CD4-positive, alpha-beta T cell treated with Interleukin-15 for 4 hours (primary cell): ENCODE measurements at places on chromosomes 1 and 21.

DNA sequence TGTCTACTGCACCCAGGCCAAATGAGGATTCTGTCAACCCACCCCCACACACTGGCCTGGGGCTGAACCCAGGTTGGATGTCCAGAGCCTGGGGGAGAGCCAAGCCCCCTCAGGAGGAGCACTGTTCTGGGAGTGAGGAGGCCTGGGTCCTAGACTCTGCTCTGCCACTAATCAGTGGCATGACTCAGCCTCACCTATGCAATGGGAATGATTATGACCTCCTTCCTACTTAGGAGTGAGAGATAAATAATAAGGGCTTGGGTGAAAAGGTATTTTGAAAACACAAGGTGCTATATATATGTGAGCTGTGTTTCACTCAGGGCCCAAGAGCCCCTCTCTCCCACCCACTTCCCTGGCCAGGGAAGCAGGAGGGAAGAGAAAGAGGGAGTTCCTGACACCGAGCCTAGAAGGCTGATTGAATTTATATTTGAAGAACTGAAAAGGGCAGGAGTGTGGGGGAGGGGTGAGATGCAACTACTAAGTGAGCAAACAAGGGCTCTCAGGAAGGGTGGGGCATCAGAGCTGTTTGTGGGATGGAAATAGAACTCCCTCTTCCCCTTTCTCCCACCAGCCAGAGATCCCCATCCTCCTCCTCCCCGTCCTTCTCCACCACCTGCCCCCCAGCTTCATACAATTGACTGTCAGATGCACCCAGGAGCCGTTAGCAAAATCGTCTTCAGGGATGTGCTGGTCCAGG, 8.2 kb downstream of the IGSF9 start:
- DNase-seq = no peak

DNA sequence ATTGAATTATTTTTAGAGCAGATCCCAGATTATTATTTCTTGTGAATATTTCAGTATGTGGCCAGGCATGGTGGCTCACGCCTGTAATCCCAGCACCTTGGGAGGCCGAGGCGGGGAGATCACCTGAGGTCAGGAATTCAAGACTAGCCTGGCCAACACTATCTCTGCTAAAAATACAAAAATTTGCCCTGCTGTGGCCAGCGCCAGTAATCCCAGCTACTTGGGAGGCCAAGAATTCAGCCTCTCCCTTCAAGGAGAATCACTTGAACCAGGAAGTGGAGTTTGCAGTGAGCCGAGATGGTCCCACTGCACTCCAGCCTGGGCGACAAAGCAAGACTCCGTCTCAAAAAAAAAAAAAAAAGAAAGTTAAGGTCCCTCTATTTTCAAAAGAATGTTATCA, 4.3 kb downstream of the OSBPL9 start:
- no peak for DNase-seq

GRCh38 chr1:205441318-205441633, 14.6 kb downstream of the BLACAT1 start:
- DNase-seq = no peak

GRCh38 chr1:40887012-40887378, 24.8 kb upstream of the CITED4 start:
- DNase-seq = no peak

GRCh38 chr1:43143441-43143888, 28.6 kb downstream of the EBNA1BP2 start:
- no peak for DNase-seq

DNA sequence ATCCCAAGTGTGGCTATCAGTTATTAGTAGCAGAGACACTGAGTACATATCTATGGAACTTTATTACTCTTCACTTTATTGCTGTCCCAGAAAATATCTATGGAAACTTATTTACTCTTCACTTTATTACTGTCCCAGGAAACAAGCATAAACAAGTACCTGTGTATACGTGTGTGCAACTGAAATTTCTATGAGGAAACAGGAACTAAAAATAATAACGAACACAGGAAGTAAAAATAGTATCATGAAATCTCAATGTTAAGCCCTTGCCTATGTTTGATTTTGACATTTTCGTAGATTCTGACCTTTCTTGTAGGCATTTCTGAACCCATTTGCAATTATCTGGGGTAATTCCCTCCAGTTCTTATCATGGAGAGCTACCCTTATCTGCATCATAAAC, 64.9 kb upstream of the KRTAP19-8 start:
- no peak for DNase-seq

GRCh38 chr21:20998886-20999285, 677 bp downstream of the NCAM2 start:
- no peak for DNase-seq

DNA sequence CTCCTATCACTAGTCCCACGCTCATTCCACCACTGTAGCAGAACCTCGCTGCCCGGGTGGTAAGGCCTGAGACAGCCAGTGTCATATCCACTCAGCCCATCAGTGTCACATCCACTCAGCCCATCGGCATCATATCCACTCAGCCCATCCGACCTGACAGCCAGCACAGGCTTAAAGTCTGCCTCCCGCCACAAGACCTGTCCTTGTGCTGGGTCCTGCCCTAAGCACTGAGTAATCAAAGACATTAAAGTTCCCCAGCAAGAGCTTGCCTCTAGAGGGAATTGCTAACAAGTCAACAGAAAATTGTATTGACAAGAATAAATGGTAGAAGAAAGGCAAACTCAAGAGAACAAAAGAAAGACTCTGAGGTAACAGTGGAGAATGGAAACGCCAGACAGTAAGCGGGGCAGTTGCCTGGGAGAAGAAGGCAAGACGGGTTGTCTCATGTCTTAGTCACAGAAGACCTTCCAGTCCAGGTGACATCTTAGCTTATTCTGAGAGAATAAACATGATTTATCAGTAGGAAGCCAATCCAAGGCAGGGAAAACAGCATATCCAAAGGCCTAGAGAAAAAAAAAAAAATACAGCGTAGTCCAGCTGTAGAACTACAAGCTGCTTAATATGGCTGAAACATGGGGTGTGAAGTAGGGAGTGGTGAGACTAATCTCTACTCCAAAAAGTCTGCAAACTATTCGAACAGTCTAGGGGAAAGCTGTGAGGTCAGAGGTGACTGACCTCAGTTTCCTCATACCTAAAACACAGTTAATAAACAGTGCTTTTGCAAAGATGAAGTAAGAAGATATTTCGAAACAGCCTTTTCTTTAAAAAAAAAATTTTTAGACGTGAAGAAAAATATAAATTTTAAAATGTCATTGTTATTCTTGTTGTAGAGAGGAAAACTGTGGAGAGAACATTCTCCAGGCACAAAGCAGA, 1.1 kb downstream of the ITLN1 start:
- DNase-seq = no peak

DNA sequence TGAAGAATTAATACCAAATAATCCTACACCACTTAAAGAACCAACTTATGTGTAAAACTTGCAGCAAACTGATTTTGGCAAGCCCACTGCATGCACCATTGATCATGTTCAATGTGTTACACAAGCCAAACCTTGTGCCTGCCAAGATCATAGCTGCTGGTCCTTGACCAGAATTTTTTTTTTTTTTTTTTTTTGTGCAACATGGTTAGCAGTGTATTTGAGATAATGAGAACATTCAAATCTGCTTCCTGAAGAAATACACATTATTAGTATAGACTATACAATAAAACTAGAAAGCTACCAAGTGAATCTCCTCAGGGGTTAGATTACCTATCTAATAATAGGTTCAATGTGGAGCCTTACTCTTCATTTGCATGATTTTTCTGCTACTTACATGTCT, 421.0 kb downstream of the MRPL39 start:
- no peak for DNase-seq

DNA sequence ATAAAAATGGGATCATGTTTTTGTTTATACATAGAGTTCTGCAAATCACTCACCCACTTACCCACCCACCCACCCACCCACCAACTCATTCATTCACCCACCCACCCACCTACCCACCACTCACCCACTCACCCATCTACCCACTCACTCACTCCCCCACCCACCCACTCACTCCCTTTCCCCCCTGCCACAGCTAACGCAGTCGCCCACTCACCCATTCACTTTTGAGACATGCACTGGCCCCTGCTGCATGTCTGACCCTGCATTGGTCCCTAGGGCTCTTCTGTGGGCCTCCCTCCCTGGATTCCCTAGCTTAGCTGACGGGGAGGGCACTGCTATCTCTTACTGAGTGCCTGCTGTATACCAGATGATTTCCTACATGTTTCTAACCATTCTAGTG, 100.4 kb upstream of the CSF3R start:
- DNase-seq = no peak

DNA sequence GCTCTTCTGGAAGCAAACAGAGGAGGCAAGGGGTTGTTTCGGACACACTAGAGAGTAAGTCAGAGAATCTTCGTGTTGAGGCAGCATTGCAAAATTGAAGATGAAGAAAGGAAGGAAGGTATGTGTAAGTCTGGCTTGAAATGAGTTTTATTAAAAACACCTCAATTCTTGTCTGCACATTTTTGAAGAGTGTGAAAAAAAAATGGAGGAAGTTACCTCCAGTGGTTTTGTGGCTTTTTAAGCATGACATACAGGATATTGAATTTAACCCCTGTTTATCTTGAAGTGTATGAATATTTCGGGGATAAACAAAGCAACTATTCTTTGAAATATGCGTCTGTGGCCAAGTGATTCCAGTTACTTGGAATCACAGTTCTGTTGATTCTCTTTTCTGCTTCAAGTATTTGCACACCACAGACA, 203.2 kb upstream of the SGIP1 start:
- DNase-seq = peak; percentile 82

GRCh38 chr1:118189564-118189963, 4.5 kb upstream of the SPAG17 start:
- DNase-seq = no peak

DNA sequence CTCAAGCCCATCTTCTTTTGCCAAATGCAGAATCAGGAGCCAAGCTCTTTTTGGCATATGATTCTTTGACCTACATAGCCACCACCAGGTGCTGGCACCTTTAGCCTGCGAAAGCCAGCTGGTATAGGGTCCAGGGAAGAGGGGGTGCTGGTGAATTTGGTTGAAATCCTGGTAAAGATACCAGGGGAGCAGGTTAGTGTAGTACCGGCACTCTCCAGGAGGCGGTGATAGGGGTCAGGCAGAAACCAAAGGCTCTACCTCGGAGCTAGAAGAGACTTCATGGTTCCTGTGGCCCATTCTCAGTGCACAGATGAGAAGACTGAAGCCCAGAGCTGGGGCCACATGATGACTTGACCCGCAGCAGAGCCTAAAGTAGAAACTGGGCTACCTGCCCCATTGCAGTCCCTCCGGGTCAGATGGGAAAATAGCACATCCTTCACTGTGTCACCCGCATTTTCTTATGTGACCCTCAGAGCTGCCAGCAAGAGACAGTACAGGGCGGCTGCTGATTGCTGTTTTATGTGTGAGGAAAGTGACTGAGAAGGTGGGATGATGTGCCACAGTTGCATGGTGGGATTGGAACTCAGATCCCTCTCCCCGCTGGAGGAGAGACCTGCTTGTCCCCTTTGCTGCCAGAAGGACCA, 36.0 kb upstream of the IL19 start:
- DNase-seq = peak; percentile 72

GRCh38 chr1:56216218-56216617, 363.1 kb downstream of the PLPP3 start:
- DNase-seq = no peak

DNA sequence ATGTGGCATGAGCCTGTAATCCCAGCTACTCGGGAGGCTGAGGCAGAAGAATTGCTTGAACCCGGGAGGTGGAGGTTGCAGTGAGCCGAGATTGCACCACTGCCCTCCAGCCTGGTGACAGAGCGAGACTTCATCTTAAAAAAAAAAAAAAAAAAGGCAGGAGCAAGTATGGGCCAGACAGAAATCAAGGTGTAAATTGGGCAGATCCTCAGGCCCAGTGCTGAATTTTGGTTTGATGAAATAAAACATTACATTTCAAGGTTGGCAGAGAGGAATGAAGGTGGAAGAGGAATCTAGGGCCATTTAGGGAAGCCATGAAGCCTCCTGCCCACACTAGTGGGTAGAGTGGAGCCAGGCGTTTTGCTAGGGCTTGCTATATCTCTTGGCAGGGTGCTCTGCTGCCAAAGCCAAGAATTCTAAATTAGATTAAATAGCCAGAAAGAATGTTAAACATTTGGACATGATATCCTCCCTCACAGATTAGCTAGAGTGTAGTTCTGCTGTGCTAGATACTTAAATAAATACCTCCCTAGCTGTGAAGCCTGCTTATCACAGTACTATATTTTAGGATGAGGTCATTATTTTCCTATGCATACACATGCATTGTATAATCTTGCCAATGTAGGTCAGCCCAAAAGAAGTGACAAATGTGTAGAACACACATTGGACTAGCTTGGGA, 16.6 kb upstream of the LGALS8 start:
- no peak for DNase-seq

DNA sequence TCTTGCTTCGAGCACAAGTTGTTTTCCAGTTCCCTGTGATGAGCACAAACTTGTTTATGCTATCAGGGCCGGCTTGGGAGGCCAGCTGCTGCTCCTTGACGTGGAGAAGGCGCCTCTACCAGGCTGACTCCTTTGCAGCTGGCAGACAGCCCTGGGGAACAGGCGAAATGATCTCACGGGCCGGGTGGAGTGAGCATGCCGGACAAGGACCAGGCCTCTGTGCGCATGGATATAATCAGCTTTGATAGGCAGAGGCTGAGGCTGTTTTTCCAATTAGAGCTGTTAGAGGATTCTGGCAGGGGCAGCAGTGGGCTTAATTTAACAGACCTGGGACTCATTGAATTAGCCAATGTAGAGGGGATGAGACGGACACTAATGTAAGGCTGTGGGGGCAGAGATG, 38.9 kb downstream of the FAM163A start:
- no peak for DNase-seq

DNA sequence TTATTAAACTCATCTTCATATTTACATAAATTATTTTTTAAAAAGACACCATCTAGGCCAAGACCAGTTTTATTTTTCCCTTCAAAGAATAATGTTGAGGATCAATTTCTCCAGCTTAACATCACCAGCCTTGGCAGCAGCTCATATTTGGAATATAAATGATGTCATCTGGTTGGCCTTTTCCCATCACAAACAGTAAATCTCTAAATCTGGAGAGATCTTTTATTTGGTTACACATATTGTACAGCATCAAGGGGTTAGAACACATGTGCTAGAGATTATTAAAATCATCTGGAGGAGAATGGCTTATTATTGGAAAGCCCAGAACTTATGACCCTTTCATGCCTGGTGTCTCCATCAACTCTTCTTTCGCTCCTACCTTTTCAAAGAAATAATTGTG, 508.8 kb downstream of the PLPP3 start:
- DNase-seq = no peak
